NCI-H69 (cell line): ENCODE measurements at places on chromosomes 6 and 20.
A peak's percentile ranks its signal among the peaks of the same experiment; 100 is the strongest.

GRCh38 chr6:140002396-140003022 is 628.1 kb upstream of the CITED2 start:
- DNase-seq: no peak

- DNase-seq: no peak
These were observed 57.1 kb downstream of the SNAI1 start for GRCh38 chr20:50039706-50040431.

GRCh38 chr6:139251045-139251690 is 40.6 kb downstream of the TXLNB start:
- DNase-seq: no peak

DNA sequence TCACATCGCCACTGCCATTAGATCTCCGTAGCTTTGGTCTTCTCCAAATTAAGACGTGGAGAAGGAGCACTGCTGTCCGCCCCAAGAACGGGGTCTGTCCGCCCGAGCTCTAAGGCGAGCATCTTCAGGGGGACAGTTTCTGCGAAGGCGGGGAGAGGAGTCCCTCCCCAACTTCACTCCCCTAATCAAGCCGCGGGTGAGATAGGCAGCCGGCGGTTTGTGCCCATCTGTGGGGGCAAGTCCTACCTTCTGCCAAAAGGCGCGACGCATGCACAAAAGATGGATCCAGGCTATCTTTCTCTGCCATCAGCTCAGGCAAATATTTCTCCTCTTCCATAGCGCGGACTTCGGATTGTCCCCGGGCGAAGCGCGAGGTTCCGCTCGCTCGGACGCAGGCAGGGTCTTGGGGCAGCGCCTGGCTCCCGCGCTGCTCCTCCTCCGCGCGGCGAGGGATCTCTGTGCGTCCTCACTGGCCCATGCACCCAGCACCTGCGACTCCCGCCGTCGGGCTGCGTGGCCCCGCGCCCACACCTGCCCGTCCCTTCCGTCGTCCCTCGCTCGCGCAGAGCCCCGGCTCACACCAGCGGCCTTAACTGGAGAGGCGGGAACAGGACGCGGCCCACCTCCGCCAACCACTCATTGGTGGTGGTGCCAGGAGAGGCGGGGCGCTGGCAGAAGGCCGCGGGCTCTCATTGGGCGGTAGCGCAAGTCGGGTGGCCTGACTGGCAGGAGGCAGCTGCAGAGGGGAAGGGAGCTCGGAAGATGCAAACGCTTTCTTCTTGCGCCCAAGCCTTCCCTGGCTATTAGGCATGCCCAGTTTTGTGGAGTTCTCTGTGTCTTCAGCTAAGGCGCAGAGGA is at the start of gene KHDRBS2:
Gene KHDRBS2, minus strand, starts transcription at position 614 of the 858 bp plus-strand sequence.
- peak; percentile 75 for DNase-seq

DNA sequence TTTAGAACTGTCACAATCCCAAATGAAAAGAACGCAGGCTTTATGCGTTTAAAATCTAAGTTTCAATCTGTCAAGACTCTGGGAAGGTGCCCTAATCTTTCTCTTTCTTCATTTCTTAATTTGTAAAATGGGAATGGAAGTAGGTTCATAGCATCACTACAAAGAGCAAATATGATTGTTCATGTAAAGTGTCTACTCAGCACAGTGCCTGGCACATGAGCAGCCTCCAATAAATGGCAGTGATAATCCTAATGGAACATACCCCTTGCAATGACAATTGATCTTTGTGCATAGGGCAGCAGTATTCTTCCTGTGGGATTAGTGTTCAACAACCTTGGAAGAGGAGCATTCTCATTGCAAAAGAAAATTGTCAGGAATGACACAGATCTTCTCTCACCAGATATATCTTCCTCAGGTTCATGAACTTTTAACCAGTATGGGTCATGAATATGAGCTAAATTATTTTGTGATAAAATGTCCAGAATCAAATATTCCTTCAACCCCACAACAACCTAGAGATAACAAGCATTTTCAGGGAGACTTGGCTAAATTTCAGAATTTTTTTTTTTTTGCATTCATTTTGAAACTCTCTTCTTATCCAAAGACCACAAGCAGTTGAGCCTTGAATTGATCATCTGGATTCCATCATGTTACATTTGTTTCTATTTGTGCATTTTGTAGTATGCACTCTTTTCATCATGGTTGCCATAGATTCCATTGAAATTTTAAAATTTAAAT is 149.1 kb downstream of the TBX18 start:
- DNase-seq: no peak

GRCh38 chr20:57417051-57417689 is 26.0 kb downstream of the RBM38 start:
- peak; percentile 59 for DNase-seq

DNA sequence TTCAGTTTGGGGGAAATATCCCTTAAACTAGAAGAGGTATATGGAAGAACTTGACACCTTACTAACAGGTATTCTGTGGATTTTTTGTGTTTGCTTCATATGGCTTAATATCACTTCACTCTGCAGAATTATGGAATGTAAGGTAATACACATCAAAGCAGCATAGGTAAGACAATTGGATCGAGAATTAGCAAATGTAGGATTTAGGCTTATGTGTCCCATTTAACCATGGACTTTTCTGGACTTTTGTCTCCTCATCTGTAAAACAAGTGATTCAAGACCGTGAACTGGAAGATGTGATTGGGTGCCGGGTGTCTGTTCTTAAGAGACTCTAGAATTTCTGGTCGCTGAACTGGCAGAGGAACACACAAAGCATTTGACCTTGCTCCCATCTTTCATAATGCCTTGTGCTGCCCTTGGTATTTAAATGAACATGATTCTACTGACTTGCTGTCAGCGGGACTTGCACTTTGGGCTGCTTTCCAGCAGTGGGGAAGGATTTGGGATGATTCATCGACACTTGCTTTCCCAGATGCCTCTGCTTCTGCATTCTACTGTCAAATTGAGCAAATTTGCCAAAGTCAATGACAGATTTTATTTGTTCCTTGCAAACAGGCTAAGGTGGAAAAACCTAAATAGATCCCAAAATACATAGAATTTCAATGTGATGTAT is 199.8 kb downstream of the PLCB1 start:
- DNase-seq: no peak

DNA sequence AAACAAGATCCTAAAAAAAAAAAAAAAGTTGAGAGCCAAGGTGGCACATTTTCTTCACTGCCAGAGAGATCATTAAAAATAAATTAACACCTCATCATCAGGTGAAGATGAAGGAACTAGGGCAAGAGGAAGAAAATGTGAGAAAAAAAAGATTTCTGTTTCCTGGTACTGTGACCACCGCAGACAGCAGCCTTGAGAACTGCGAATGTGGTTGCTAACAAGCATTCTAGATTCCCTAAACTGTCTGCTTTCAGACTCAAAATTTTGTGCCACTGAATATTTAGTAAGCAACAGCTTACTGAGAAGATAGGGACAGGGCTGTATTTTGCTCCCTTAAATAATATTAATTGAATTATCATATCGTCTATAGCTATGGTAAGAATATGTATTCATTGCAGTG is 24.1 kb upstream of the MBOAT1 start:
- no peak for DNase-seq

- no peak for DNase-seq
These were observed 26.1 kb downstream of the TNFAIP3 start for GRCh38 chr6:137893181-137893580.
